ENCODE measurements at places on chromosomes 4 and X. TPM values are rescaled to one million over a fixed set of nuclear protein-coding genes. Genes with fewer than 3 reads are reported as not detected.

DNA sequence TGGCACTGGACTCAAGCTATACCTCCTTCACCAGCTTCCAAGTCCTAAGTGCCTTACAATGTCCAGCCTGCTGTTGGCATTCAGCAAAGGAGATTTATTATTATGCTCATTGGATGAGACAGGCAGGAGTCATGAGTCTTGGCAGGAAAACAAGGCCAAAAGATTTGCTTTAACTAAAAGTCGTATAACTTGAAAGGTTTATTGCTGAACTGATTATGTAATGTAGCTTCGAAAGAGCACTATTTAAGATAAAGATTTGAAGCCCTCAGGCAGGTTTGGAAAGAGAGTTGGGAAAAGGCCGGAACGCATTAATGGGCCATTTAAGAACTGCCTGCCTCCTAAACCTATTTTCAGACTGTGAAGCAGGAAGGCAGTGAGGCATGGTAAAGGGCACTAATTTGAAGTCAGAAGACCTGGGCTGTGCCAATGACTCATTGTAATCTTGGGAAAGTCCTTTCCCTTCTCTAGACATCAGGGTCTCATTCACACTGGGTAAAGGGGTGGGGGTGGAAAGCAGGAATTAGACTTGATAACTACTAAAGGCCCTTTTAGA, 280.5 kb upstream of the EDA2R start:
- DNase-seq: no peak

DNA sequence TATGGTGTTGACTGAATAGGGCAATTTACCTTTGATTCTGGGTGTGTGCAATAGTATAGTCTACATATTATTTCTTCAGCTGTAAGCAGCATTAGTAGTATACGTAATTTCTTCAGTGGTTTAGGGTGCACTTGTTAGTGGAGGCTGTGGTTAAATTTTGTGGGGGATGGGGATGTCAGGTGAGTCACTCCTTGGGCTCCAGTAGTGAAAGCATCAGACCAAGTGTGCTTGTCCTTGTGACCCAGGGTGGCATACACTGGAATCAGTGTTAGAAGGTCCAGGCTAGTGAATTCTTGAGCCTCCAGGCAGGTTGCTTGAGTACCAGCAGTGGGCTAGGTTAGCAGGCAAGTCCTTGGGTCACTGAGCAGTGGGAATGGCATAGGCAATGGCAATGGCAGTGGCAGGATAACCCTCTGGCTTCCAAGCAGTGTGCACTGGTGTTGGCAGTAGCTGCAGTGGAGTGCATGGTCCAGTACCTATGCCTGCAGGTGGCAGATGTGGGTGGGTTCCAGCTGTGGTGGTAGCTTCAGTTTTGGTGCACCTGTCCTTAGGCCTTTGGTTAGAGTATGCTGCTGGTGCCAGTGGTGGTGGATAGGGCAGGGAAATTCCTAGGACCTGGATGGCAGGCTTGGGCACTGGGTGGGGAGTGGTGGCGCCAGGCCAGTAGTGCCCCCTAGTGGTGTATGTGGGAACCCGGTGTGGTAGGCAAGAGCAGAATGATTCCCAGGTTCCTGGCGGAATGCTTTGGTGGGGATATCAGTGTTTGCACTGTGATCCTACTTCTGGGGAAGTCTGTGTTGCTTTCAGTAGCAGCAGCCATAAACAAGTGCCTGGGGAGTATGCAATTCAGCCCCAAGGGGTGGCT, 531.0 kb downstream of the SMARCA1 start:
- no peak for DNase-seq

DNA sequence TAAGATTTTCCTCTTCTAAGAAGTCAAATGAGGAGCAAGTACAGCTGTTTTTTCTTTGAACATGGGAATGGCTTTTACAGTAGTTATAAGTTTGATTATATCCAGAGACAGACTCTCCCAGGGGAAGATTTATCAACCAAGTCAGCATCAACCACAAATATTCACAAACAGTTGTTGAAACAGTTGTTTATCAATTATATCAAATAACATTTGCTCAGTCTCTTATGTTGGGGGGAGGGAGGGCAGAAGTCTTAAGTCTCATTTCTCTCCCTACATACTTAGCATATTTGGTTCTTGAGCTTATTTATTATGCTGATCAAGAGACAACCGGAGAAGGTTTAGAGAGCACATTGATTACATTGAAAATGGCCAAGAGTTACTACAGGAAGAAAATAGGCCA, 110.1 kb downstream of the FBXO8 start:
- no peak for DNase-seq

CRMP1 gene
- 1.5 TPM for total RNA-seq

OPRPN gene
- total RNA-seq: not detected

GRCh38 chrX:132657876-132658275, 169.0 kb upstream of the MBNL3 start:
- DNase-seq: no peak

- no peak for DNase-seq
These were observed 5.4 kb downstream of the AKAP17A start for GRCh38 chrX:1596676-1597344.

GRCh38 chr4:5770051-5770450, 59.0 kb downstream of the EVC start:
- DNase-seq: no peak

INPP4B gene
- total RNA-seq: 19.1 TPM

GRCh38 chr4:139609647-139610046, 53.6 kb upstream of the SETD7 start:
- no peak for DNase-seq

GRCh38 chr4:69995526-69996016, at the start of gene STATH:
TSS of gene STATH (plus strand) at chr4:69995966. CDS start at chr4:69998438, 2,472 bp downstream.
- DNase-seq: peak; percentile 12

- DNase-seq: no peak
These were observed 838.4 kb upstream of the INTU start for GRCh38 chr4:126794363-126794762.

DNA sequence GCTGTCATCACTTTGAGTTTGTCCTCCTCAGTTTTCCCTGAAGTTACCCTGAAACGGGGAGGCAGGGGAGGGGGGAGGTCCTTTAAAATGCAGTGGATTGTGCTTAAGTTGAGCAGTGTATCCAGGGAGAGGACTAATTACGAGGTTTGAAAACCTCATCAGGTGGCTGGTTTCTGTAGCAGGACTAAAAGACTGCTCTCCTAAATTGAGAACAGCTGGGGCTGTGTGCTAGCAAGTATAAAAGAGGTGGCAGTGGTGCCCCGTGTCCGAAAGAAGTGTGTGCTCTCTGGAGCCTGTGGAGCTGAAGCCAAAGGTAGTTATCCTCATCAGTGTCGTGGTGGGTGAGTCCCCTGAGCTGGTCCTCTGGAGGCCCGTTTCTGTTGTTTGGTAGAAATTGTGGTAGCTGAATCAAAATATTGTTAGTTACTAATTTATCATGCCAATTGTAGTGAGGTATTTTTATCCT, 37.2 kb upstream of the CYP2U1 start:
- no peak for DNase-seq

DNA sequence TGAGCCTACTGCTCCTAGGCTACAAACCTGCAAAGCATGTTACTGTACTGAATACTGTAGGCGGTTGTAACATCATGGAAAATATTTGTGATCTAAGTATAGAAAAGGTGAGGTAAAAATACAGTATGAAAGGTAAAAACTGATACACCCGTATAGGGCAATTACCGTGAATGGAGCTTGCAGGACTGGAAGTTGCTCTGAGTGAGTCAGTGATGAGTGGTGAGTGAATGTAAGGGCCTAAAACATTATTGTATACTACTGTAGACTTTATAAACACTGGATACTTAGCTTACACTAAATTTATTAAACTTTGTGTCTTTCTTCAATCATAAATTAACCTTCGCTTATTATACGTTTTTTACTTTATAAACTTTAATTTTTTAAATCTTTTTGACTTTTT, 3.7 kb downstream of the KIF4A start:
- no peak for DNase-seq

FDCSP gene
- total RNA-seq: not detected

DNA sequence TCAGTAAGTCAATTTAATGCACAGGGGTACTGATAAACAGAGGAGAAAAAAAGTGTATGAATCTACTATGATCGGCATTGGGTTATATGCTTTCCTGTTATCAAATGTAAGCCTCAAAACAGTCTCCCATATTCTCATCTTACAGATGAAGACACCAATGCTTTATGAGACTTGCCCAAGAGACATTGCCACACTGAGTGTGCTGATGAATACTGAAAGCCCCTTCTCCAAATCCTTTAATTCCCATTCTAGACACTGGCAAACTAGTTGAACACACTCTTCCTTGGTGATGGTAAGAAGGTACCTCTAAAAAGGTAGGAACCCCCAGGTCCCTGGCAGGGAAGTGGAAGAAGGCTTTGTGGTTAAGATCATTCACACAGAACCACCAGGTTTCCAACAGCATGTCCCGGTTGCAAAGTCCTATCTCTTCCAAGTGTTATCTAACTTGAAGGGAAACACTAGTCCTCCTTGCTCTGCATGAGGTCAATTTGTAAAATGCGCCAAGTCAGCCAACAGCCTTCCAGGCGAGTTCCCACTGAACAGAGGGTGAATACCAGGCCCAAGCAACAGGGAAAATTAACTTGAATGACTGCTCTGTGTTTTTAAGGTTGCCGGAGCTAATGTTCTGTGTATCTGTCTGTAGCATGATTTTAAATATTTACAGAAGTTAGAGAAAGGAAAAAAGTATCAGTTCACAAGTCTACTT, 5.1 kb downstream of the SETD7 start:
- no peak for DNase-seq

SPIN4 gene
- total RNA-seq: 6.8 TPM

DNA sequence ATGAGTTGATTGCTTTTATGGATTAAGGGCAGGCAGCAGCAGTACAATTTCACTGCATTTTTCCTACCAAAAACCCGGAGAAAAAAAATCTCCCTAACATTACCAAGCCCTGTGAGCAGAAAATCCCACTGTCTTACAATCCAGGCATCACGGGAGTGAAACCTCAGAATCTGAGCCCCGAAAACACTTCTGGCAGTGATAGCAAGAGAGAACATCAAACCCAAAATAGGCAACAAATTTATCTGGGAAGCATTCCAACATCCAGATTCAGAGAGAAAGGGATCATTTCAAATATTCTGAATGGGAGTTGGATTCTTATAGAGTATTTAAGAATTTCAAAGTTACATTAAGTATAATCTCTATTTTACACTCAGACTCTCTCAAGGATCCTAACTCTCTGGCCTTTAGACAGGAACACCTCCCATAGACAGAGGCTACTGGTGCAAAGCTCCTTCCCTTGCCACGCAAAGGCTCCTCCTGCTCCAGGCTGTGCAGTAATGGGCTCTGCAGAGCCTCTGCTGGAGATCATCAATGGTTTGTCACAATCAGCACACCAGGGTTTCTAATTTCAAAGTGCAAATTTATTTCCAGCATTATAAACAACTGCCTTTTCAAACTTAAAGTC, 256.9 kb downstream of the PARM1 start:
- DNase-seq: no peak

GRCh38 chr4:11640584-11640983, 211.9 kb upstream of the HS3ST1 start:
- no peak for DNase-seq

- DNase-seq: no peak
These were observed 32.5 kb downstream of the FRMPD4 start for GRCh38 chrX:12170755-12171154.

GRCh38 chr4:66501997-66502396, 831.7 kb upstream of the EPHA5 start:
- DNase-seq: no peak

SHROOM2 gene
- total RNA-seq: 10.1 TPM

- no peak for DNase-seq
These were observed 544.9 kb upstream of the CPXCR1 start for GRCh38 chrX:88202149-88202548.

GRCh38 chr4:88659890-88660208, 37.8 kb downstream of the NAP1L5 start:
- no peak for DNase-seq

DNA sequence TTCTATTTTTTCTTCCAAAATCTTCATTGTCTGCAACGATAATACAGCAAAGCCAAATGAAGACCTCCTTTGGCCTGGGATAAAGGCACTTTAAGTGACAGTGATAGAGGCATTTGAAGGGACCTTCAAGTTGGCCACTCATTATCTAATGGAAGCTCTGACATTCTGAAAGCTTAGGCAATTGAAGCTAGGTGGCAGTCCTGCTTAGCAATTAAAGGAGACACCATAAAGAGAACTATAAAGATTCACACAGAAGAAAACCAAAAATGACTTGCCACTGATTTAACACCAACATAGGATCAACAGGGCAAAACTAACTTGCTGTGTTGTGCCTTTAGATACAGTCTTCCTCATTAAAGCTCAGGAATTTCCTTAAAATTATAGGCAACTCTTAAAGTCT, 103.3 kb upstream of the TSPAN7 start:
- no peak for DNase-seq

KCNE5 gene
- 0.13 TPM for total RNA-seq

PNMA6A gene
- total RNA-seq: 1.0 TPM

BEX5 gene
- 0.90 TPM for total RNA-seq

NLRP2B gene
- total RNA-seq: under 0.01 TPM

DNA sequence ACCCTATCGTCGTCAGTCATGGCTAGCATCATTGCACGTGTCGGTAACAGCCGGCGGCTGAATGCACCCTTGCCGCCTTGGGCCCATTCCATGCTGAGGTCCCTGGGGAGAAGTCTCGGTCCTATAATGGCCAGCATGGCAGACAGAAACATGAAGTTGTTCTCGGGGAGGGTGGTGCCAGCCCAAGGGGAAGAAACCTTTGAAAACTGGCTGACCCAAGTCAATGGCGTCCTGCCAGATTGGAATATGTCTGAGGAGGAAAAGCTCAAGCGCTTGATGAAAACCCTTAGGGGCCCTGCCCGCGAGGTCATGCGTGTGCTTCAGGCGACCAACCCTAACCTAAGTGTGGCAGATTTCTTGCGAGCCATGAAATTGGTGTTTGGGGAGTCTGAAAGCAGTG, 1.6 kb downstream of the ZCCHC12 start:
- no peak for DNase-seq

SORCS2 gene
- total RNA-seq: under 0.01 TPM

DNA sequence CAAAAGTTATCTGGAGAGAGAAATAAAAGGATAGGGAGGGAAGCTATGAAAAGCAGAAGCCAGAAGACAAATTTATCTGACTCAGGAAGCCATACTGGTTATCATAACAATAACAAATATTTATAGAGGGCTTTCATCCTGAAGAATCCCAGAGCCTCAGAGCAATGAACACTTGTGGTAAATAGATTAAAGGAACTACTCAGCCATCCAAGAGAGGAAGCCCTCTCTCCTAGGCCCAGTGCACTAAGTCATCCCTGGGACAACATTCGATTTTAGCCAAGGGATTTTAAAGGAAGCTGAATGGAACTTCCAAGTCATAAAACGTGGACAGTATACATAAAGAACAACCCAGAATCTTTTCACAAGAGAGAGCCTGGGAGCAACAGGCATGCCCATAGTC, 76.9 kb downstream of the COL4A6 start:
- DNase-seq: no peak

Measured in dermis microvascular lymphatic vessel endothelial cell (primary cell).